ENCODE measurements at places on chromosomes 13 and 19.
A peak's percentile ranks its signal among the peaks of the same experiment; 100 is the strongest.

GRCh38 chr13:103883164-103883563, 816.9 kb upstream of the SLC10A2 start:
- peak; percentile 70 for DNase-seq

- no peak for DNase-seq
Measured at GRCh38 chr13:41561170-41561569, 103.8 kb downstream of the RGCC start.

DNA sequence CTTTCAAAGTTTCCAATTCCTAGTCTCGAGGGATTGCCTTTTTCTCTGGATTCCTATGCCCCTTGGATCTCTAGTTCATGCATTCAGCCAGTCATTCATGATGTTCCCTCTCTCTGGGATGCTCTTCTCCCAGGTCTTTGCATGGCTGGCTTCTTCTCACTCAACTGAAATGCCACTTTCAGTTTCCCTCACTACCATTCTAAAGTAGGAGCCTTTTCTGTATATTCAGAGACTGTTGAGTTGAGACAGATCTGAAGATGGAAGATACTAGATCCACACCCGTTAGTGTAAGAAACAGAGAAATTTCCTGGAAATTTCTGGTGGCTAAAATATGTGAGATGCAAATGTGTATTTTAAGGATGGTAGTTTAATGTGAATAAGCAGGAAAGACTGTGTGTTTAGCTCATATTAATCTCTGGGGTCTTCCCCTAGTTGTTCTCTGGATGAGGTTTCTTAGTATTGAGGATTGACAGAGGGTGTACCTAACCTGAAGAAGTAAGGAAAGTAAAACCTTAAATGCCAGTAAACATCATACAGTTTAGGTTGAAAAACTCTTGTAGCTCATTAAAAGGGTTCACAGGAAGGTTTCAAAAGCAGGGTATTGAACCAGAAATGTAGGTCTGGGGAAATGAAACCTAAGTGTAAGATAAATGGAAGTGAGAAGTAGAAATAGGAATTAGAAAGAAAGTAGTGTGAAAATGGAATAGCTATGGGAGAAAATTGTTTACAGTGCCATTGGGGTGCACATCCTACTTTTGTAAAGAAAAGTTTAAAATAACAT, 331.3 kb downstream of the NDFIP2 start:
- no peak for DNase-seq

GRCh38 chr13:38888309-38888708, 102.3 kb downstream of the STOML3 start:
- DNase-seq = no peak

- DNase-seq = no peak
Measured at GRCh38 chr13:107993239-107993949, 221.9 kb downstream of the LIG4 start.
